Kidney glomerular epithelial cell (primary cell): ENCODE measurements at places on chromosomes 11 and 22.

GRCh38 chr22:35230417-35230816 lies 26.9 kb upstream of the HMGXB4 start:
- DNase-seq, result no peak

- peak; percentile 78 for DNase-seq
Observed at GRCh38 chr11:100827934-100828661, 141.0 kb downstream of the ARHGAP42 start.

DNA sequence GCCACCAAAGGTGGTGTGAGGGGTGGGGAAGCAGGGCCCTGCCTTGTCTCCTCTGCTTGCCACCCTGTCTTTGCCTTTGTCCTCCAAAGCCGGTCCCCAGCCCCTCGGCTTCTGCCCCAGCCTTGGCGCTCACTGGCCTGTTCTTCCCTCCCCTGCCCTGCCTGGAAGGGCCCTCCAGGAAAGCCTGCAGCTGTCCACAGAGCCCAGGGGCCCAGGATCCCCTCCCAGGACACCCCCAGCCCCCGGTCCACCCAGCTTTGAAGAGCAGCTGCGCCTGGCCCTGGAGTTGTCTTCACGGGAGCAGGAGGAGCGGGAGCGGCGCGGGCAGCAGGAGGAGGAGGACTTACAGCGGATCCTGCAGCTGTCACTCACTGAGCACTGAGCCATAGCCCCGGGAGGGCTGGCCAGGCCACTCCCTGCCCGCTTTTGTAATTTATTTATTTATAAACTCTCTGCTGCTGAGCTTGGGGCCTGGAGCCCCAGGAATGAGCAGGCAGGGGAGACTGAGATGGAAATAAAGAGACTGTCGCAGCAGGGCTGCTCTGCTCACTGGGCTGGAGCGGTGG lies 1.3 kb upstream of the SSH3 start:
- DNase-seq, result peak; percentile 55

- no peak for DNase-seq
Observed at GRCh38 chr11:57493507-57494503, 21.7 kb downstream of the SLC43A1 start.

DNA sequence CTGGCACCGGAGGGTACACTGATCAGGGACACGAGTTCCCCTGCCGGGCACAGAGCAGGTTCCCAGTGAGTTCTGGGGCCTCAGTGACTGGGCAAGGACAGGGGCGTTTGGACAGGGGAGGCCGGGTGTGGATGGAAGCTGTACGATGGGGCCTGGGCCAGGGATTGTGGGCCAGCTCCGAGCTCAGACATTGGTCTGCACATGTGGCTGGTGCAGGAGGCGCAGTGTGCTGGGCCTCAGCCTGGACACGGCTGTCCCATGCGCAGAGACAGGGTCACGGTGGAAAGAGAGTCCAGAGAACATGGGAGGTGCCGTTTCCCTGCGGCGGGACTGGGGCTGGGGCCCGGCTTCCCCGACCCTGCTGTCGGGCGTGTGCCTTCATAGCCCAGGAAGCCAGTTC lies 60.7 kb downstream of the CDKN1C start:
- DNase-seq, result no peak

- no peak for DNase-seq
Observed at GRCh38 chr11:132913886-132914285, 618.4 kb downstream of the OPCML start.

GRCh38 chr11:17906436-17906835 lies 106.4 kb downstream of the SERGEF start:
- no peak for DNase-seq

DNA sequence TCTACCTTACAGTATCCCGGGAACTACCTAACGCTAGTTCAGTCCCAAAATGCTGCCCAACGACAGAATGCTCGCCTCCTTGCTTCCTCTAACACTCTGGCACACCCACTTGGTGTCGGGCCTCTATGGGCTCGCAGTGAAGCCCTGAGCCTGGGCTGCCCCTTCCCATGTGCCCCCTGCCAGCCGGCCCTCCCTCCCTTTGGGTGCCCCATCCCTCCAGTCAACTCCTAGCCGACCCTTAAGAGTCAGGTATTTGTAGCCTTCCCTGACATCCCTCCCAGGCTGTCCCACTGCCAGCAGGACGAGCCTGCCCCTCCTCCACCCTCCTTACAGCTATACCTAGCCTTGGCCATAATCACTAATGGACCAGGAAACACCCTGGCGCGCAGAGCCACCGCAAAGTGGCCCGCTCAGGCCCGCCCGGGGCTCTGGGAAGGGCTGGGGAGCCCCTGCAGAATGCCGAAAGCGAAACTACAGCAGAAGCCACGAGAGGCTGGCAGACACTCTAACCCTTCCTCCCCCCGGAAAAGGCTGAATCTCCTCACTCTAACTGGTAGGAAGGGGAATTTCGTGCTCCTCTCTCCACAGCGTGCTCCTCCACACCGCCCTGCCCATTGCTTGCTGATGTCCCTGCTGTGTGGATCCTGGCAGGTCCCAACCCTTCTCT lies 8.2 kb downstream of the CBX7 start:
- DNase-seq, result peak; percentile 36

DNA sequence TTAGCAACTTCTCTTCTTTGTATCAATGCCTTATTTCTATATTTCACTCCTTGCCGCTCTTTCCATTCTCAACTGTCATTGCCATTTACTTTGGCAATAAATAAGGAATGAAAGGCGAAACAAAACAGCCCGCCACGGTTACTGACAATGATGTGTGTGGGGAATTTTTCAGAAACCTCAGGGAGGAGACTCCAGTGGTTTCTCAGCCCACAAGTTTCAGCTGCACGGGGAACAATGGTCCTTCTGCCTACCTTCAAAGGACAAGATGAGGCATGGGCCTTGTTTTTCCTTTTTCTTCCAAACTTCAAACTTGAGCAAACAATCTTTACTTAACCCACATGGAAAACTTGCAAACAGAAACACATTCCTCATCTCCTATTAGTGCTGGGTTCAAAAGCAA lies 409.4 kb downstream of the METTL15 start:
- DNase-seq, result no peak

GRCh38 chr11:123977731-123978347 lies at the start of gene OR10S1:
Gene OR10S1, minus strand, starts transcription at chr11:123977781. Its CDS starts 117 bp downstream, at chr11:123977664.
- no peak for DNase-seq

DNA sequence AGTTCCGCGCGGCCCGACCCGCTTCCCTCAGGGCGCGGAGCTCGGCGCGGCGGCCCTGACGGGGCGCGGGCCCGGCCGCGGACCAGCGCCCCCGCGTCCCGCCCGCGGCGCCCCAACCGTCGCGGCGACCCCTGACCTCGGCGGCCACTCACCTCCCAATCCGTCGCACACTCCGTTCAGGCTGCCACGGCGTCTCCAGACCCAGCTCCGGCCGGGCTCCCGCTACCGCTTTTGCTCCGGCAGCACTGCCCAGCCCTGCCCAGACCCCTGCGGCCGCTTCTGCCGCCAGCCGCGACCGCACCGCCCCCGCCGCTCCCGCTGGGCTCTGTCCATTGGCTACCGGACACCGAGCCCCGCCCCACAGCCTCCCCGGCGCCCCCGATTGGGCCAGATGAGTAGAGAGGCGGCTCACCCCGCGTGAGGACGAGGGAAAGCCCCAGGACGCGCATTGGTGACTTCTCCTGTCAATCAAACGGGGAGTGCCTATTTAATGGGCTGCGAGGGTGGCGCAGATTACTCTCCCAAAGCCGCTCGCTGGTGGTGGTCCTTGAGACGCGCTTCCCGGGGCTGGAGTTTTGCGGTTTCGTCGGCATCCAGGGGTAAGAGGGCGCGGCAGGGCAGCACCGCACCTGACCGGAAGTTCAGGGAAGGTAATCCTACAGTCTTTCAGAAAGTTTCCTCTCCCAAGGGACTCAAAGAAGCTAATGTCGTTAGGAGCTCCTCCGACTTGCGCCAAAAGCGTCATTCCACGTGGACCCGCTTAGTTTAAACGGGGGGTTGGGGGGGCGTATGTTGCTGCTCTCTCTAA lies at the start of gene PACSIN2:
PACSIN2 (minus strand) TSS at position 281 of the 808 bp plus-strand sequence. CDS start 103,069 bp downstream, outside the sequence.
- peak; percentile 96 for DNase-seq

DNA sequence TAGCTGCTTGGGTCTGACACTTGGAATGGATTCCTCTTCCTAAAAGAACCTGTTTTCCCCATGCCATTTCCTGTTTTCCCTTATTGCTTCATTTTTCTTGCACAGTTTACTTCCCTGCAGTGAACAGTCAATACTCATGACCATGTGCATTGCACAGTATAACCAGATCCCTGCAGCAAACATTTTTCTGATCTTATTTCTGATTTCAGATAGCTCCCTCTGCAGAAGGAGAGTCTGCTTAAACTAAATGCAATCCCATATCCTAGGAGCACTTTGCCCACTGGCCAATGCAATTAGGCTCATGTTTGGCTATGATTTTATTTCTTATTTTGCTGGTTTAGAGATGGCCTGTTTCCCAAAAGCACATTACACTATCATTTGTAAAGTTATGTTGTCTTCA lies 96.7 kb upstream of the CD44 start:
- DNase-seq, result no peak

GRCh38 chr11:126637795-126638175 lies 282.3 kb downstream of the ST3GAL4 start:
- no peak for DNase-seq

GRCh38 chr11:33881651-33882503 lies 10.0 kb downstream of the LMO2 start:
- no peak for DNase-seq

GRCh38 chr11:121483805-121484480 lies 31.2 kb upstream of the SORL1-AS1 start:
- no peak for DNase-seq

- DNase-seq, result no peak
Observed at GRCh38 chr11:71358122-71358728, 90.0 kb downstream of the DHCR7 start.

DNA sequence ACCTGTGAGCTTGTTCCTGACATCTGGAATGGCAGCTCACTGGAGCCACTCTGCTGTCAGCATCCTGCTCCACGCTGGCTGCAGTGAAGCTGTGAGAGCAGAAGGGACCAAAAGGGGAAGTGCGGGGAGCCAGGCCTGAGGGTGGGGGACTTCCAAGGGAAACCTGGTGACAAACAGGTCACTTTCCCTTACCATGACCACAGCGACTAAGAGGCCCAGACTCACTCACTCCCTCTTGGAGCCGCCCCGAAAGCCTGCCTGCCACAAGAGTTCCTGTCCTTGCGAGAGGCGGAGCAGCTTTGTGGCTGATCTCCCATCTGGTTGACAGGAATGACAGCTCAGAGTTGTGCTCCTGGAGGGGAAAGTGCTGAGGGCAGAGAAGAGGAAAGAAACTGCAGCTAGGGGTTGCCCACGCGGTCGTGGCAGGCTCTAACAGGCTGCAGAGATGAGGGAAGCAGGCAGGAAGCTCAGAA lies 183.8 kb upstream of the NTM start:
- DNase-seq, result no peak

- DNase-seq, result peak; percentile 73
Observed at GRCh38 chr11:122170815-122171475, 54.9 kb upstream of the BLID start.

GRCh38 chr22:33117821-33118220 lies 59.6 kb upstream of the SYN3 start:
- DNase-seq, result no peak

DNA sequence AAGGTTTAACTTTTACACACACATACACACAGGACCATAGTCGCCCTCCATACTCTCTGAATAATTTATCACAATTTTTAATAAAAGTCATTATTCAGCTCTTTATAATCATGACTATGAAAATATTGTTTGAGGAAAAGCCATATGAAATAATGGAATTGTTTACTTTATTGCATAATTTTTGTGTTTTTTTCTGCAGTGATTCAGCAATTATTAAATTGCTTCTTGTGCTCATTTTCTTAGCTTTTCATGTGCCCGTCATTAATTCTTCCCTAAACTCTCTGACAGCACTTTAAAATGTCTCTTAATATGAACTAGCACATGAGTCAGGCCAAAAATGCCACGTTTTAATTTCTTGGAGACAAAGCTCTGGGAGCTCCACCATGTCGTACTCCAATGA lies 77.5 kb upstream of the ALX4 start:
- DNase-seq, result no peak

DNA sequence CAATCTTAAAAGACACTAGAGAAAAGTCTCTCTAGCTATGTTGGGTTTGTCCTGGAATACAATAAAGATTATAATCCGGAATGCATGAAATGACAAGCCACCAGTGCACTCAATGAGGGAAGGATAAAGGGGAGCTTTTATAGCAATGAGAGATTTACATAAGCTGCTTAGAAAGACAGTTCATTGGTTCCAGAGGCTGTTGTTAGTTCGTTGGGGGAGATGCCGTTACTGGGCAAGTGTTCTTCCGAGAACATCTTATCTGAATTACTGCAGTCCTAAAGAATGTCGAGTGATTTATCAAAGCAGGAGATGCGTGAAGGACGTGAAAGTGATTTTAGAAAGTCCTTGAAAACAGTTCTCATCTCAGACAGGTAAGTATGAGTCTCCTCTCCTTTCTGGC lies 33.6 kb downstream of the SYN3 start:
- peak; percentile 9 for DNase-seq

DNA sequence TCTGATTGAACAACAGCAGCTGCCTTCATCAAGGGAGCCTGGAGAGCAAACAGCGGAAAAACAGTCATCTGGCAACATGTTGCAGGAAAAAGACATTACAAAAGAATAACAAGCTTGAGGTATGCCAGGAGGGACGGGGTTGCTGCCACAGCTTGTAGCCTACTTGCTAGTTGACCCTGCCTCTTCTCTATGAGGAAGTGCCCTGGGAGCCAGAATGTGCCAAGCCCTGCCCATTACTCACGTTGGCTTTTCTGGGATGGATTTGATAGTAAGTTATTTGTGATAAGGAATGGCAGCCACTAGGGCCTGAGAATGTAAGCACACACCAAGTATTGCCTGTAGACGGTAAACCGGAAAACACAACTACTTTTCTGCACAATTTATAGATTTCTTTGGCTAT lies 113.5 kb upstream of the KIRREL3 start:
- no peak for DNase-seq

- no peak for DNase-seq
Observed at GRCh38 chr11:30360741-30361140, 37.8 kb downstream of the ARL14EP start.

- no peak for DNase-seq
Observed at GRCh38 chr11:34260072-34260575, 97.7 kb downstream of the ABTB2 start.

GRCh38 chr22:30922151-30922611 lies 46.4 kb downstream of the MORC2 start:
- DNase-seq, result no peak

- no peak for DNase-seq
Observed at GRCh38 chr22:28143961-28144745, 225.1 kb upstream of the PITPNB start.

- DNase-seq, result peak; percentile 17
Observed at GRCh38 chr11:71263386-71263785, 11.0 kb upstream of the SHANK2 start.
